ENCODE measurements at places on chromosomes 7 and 10.

- no peak for DNase-seq
Measured at GRCh38 chr7:11570922-11571550, 261.0 kb downstream of the THSD7A start.

DNA sequence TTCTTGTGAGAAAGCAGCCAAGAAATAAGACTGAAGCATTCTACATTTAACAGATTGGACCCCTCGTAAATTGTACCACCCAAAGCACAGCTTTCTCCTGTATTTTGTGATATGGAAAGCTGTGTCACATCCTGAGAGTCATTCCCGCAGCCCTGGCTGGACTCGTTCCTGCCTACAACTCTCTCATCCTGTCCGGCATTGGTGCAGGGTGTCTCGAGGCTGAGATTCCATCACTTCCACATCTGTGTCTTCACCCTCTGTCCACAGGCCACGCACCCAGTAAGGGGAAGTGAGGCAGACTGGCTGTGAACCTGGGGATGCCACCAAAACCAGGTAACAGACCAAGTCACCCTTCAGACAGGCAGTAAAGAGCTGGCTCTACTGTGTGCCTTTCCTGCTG lies 146.2 kb upstream of the KLF6 start:
- no peak for DNase-seq

- peak; percentile 64 for DNase-seq
Measured at GRCh38 chr7:82044497-82045080, 274.7 kb upstream of the HGF start.

DNA sequence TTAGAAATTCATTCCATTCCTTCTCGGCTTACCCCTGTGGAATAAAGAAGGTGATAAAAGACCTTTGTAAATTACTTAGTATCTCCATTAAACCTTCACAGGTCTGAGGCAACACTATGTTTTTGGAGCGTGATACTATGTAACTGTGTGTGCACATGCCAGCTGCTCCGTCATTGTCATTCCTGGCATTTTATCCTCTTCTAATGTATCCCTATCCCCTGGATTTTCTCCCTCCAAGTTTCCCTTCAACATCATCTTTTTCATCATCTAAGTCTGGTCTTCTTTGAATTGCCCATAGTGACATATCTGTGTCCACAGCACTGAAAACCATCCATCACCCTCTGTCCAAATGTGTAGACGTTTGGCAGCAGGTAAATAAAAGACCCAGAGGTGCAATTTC lies 125.7 kb downstream of the TEX36 start:
- DNase-seq, result no peak

DNA sequence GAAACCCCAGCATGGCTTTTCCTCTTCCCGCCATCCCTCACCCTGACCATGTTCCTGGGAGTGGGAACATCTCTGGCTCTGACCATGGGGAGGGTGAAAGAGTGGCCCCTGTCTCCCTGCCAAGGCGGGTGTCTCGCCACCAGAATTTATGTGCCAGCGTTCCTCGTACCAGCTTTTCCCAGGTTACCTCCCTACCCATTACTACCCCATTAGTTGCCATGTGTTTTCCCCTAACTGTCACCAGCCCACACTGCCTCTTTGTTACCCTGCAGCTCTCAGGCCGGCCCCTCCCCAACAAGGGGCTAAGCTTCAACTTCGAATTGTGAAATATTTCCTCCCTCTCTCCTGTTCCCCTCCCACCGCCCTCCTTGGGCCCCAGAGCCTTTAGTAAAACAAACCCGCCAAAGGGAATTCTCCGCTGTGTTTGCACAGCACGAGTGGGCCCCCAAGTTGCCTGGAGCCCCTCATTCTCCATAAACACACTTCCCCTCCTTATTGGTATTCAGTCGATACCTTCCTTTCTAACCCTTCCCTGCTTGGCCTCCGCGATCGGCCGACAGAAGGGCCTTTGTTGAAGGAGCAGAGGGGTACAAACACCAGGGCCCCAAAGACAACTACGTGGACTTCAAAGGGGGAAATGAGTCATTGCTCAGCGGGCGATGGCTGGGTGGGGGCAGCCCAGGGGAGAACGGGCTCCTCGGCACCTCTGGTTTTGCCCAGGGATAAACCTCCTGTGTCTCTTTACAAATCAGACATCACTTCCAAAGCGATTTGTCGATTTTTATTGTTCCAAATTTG lies 45.5 kb downstream of the SLIT1 start:
- no peak for DNase-seq

GRCh38 chr10:114607358-114607998 lies 50.6 kb downstream of the ABLIM1 start:
- DNase-seq, result no peak

- no peak for DNase-seq
Measured at GRCh38 chr10:110510086-110510485, 12.4 kb downstream of the DUSP5 start.

DNA sequence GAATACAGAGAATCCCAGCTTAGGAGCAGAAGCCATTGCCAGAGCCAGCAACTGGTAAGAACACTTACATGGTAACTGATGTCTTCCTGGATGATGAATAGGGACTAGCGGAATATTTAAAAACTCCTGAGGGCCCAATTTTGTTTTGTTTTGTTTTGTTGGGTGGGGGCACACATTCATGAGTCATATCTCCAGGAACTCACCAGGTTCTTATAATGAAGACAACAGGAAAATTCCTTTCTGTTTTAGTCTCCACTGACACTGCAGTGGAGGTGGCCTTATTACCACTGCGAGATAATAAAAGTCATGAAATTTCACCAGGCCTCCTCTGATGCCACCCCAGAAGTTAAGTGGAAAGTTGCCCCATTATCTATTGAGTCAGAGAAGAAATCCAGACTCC lies 6.6 kb upstream of the CUZD1 start:
- peak; percentile 38 for DNase-seq

GRCh38 chr7:82755705-82756551 lies 312.4 kb upstream of the CACNA2D1 start:
- DNase-seq, result peak; percentile 68
